ENCODE measurements at places on chromosomes 3 and 15.

DNA sequence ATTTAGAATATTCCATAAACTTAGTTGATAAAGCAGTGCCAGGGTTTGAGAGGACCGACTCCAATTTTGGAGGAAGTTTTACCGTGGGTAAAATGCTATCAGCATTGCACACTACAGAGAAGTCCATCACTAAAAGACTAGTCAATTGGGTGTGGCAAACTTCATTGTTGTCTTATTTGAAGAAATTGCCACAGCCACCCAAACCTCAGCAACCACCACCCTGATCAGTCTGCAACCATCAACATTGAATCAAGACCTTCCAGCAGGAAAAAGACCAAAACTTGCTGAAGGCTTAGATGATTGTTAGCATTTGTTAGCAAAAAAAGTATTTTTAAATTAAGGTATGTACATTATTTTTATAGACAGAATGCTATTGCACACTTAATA lies 60.5 kb downstream of the KLF13 start:
- H3K4me3 ChIP-seq = no peak overlapping the region
- DNase-seq = no peak
- H3K4me1 ChIP-seq = peaks cover 43% of the 10 kb centered on the region
- peaks cover 12% of the 10 kb centered on the region for H3K36me3 ChIP-seq
- no peaks in the 10 kb centered on the region for H3K27me3 ChIP-seq

- no peak overlapping the region for H3K27ac ChIP-seq
- DNase-seq = no peak
- no peaks in the 10 kb centered on the region for H3K36me3 ChIP-seq
- H3K4me3 ChIP-seq = no peak overlapping the region
- peaks cover 14% of the 10 kb centered on the region for H3K4me1 ChIP-seq
Observed at GRCh38 chr15:74227968-74228722, 8.0 kb upstream of the CCDC33 start.

DNA sequence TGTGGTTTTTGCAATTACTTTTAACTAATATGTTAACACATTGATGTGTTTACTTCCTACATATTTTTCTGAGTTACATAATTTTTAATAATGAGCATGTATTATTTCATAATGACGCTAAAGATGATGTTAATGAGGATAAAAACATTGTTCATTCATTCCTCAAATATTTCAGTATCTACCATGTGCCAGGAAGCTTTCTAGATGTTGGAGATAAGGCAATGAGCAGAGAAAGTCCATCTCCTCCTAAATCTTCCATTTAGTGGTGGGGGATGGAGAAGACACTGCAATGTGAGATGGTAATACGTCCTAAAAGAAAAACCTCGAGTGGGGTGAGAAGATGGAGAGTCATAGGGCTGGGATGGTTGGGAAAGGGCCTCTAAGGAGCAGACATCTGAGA lies 132.7 kb downstream of the MYLK start:
- no peaks in the 10 kb centered on the region for H3K36me3 ChIP-seq
- no peak overlapping the region for H3K27ac ChIP-seq
- H3K27me3 ChIP-seq = no peaks in the 10 kb centered on the region
- H3K4me1 ChIP-seq = no peaks in the 10 kb centered on the region
- no peak for DNase-seq

DNA sequence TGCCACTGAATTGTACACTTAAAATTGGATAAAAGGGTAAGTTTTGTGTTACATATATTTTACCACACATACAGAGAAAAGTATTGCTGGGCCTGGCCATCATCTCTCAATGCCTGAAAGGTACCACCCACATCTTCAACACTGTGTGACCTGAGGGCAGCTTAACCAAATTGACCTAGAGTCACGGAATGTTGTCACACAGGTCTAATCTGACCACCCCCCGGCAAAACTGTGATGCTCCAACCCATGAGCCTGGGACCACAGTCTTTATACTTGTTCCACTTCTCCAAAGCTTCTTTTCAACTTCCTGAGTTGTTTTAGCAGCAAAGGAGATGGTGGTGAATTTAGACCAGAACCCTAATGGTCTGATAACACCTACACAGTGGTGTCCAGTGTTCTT lies 210.3 kb upstream of the TPM1 start:
- no peak for DNase-seq
- no peaks in the 10 kb centered on the region for H3K36me3 ChIP-seq
- H3K4me1 ChIP-seq = no peaks in the 10 kb centered on the region

- no peak overlapping the region for H3K27ac ChIP-seq
- no peak for DNase-seq
- no peaks in the 10 kb centered on the region for H3K36me3 ChIP-seq
- H3K4me3 ChIP-seq = no peak overlapping the region
- peaks cover 14% of the 10 kb centered on the region for H3K27me3 ChIP-seq
Observed at GRCh38 chr15:87962428-87962827, 294.1 kb downstream of the NTRK3 start.

GRCh38 chr3:157166115-157166514 lies 6.2 kb upstream of the CCNL1 start:
- DNase-seq = no peak
- peaks cover 12% of the 10 kb centered on the region for H3K4me1 ChIP-seq
- no peak overlapping the region for H3K4me3 ChIP-seq
- no peak overlapping the region for H3K27ac ChIP-seq
- no peaks in the 10 kb centered on the region for H3K27me3 ChIP-seq

DNA sequence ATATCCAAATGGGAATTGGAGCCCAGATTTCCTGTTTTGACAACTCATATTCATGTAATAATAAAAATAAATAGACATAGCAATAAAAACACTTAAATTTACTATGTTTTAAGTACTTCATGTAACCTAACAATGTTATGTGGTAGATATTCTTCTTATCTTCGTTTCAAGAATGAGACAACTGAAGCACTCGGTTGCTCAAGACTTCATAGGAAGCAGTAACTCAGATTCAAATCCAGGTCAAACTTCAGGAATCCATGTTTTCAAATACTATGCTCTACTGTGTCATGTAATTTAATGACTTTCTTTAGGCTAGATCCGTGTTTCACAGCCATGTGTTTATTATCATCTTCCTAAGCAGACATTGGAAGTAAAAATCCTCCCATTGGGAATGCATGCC lies 492.2 kb downstream of the CNTN3 start:
- H3K4me3 ChIP-seq = no peak overlapping the region
- no peak overlapping the region for H3K27ac ChIP-seq
- H3K36me3 ChIP-seq = no peaks in the 10 kb centered on the region
- no peaks in the 10 kb centered on the region for H3K4me1 ChIP-seq
- no peak for DNase-seq

DNA sequence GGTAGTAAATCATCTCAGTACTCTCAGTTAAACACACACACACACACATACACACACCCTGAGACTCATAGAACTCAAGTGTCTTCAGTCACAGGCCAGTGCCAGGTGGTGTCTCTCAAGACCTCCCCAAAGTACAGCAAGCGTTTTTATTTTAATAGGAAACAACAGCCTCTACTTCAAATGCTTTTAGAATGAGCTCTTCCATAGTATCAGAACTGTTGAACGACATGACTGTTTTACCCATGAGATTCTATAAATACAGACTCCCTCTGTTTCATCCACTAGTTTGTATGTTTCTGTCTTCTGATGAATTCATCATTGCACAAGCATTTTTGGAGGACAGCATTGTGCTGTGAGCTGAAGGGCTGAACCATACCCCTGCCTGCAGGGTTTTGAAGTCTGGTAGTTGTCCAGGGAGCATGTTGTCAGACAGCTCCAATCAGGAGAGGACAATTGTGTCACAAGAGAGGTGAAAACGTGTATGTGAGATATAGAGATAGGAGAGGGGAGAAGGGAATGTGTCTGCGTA lies 201.0 kb upstream of the BCL6 start:
- DNase-seq = no peak
- H3K27ac ChIP-seq = no peak overlapping the region
- H3K36me3 ChIP-seq = no peaks in the 10 kb centered on the region
- H3K4me1 ChIP-seq = peaks cover 3% of the 10 kb centered on the region
- no peak overlapping the region for H3K4me3 ChIP-seq

DNA sequence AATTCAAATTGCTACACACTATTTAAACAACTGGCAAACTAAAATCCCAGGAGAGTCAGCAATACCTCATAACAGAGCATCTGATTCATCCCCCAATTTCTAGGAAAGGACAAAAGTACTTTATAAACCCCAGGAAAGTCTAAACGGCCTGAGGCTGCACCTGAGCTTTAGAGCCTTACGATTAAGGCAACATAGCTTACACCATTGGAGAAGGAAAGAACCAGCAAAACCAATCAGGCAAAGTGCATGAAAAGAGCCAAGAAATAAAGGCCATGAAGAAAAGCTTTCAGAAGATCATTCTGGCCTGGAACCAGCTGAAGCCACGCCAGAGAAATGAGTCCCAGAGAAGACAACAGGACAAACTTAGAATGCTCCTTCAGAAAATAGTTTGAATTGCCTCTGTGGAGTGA lies 48.1 kb downstream of the PTPN9 start:
- no peak overlapping the region for H3K4me3 ChIP-seq
- peaks cover 14% of the 10 kb centered on the region for H3K4me1 ChIP-seq
- H3K27ac ChIP-seq = no peak overlapping the region
- DNase-seq = no peak
- no peaks in the 10 kb centered on the region for H3K27me3 ChIP-seq

GRCh38 chr15:68158046-68158628 lies 47.0 kb downstream of the CALML4 start:
- no peak for DNase-seq
- H3K4me1 ChIP-seq = peaks cover 2% of the 10 kb centered on the region
- H3K4me3 ChIP-seq = no peak overlapping the region
- H3K27ac ChIP-seq = no peak overlapping the region
- H3K27me3 ChIP-seq = no peaks in the 10 kb centered on the region

GRCh38 chr3:136075811-136076210 lies 110.3 kb downstream of the PPP2R3A start:
- DNase-seq = no peak
- no peak overlapping the region for H3K27ac ChIP-seq
- no peaks in the 10 kb centered on the region for H3K27me3 ChIP-seq
- H3K36me3 ChIP-seq = no peaks in the 10 kb centered on the region
- peaks cover 5% of the 10 kb centered on the region for H3K4me1 ChIP-seq
- no peak overlapping the region for H3K4me3 ChIP-seq

DNA sequence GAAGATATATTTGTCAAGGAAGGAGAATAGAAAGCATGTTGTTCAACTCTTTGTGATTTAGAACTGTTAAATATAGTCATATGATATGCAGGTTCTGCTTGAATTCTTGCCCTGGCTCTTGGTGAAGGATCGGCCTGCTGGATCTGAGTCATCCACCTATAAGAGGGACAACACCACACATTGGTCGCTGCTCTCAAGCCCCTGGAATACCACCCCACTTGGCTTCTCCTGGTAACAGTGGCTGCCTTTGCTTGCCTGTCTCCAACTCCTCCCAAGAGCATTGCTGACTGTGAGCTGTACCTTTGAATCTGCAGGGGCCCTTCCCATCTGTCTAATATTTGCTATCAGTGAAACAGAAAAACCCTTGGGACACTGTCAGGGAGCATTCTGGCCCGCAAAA lies 78.9 kb upstream of the DGKG start:
- no peaks in the 10 kb centered on the region for H3K4me1 ChIP-seq
- no peak overlapping the region for H3K27ac ChIP-seq
- DNase-seq = no peak
- no peaks in the 10 kb centered on the region for H3K27me3 ChIP-seq
- no peak overlapping the region for H3K4me3 ChIP-seq

GRCh38 chr3:102756706-102757105 lies 321.9 kb downstream of the ZPLD1 start:
- H3K36me3 ChIP-seq = no peaks in the 10 kb centered on the region
- no peak overlapping the region for H3K27ac ChIP-seq
- H3K4me3 ChIP-seq = no peak overlapping the region
- no peaks in the 10 kb centered on the region for H3K4me1 ChIP-seq
- H3K27me3 ChIP-seq = no peaks in the 10 kb centered on the region
- DNase-seq = no peak

DNA sequence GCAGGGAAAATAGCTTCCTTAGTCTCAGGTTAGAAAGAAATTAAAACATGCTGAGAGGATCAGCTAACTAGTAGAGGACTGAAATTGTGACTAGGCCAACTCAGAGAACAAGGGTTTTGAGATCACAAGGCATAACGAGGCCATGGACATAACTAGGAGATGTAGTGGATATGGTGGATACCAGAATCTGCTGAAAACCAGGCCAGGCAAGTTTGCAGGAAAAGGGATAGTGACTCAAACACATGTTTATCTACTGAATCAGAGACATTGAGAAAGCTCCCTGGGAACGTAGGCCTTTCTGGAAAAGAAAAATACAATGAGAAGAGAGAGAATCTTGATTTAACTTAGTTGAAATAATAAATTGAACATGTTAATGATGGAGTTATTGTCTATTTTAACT lies 326.5 kb upstream of the GBE1 start:
- H3K27ac ChIP-seq = no peak overlapping the region
- DNase-seq = no peak
- no peaks in the 10 kb centered on the region for H3K4me1 ChIP-seq
- no peaks in the 10 kb centered on the region for H3K36me3 ChIP-seq
- peaks cover 3% of the 10 kb centered on the region for H3K27me3 ChIP-seq
- no peak overlapping the region for H3K4me3 ChIP-seq

DNA sequence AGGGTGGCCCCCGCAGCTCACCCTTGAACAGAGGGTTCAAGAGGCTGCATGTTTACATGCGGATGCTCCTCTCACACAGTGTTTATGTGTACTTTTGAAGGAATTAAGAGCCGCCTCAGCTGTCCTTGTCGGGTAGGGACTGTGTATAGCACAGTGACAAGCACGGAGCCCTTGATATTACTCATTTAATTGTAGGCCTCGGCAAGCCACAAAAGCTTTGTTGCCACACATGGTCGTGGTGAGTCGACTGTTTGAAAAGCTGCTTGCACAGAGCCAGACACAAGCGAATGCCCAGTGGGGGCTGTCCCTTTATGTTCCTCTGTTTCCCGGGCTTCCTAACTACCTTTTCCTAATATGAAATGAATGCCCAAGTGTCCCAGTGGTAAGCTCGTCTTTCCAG lies 4.5 kb downstream of the ESYT3 start:
- peaks cover 3% of the 10 kb centered on the region for H3K4me1 ChIP-seq
- H3K27ac ChIP-seq = no peak overlapping the region
- H3K36me3 ChIP-seq = no peaks in the 10 kb centered on the region
- no peak overlapping the region for H3K4me3 ChIP-seq
- H3K27me3 ChIP-seq = peaks cover 39% of the 10 kb centered on the region

- DNase-seq = no peak
- no peak overlapping the region for H3K4me3 ChIP-seq
- no peak overlapping the region for H3K27ac ChIP-seq
Observed at GRCh38 chr15:43975770-43976169, 149.0 kb downstream of the WDR76 start.

GRCh38 chr3:25588441-25589103 lies 76.1 kb downstream of the TOP2B start:
- H3K4me1 ChIP-seq = peaks cover 4% of the 10 kb centered on the region
- no peak overlapping the region for H3K4me3 ChIP-seq
- H3K36me3 ChIP-seq = no peaks in the 10 kb centered on the region
- H3K27ac ChIP-seq = no peak overlapping the region
